Activated CD8-positive, alpha-beta memory T cell treated with anti-CD3 and anti-CD28 coated beads for 1 hour (primary cell): ENCODE measurements at places on chromosomes 3 and 15.

DNA sequence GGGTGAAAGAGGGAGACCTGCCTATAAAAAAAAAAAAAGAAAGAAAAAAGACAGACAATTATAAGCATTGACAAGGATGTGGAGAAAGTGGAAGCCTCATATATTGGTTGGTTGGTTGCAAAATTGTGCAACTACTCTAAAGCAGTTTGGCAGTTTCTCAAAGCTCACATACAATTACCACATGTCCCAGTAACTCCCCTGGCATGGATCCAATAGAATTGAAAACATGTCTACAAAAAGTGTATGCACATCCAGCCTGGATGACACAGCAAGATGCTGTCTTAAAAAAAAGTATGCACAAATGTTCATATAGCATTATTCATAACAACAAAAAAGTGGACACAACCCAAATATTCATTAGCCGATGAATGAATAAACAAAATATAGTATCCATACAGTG lies 19.5 kb downstream of the SETMAR start:
- DNase-seq: no peak

DNA sequence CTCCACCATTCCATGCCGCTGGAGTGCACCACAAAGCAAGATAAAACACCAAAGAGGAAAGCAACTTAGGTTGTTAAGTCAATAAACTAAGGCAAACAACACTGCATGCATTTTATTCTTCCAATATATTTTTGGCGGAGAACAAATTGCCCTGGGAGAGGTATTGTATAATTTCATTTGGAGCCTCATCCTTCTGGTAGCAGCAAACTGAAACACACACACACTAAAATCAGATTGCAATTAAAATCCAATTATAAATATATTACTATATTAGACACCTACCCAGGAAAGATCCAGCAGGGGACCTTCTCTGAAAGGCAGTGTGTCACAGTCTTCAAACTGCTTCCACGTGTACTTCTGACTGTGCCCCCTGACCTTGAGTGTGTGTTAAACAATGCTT lies 102.3 kb downstream of the RORA start:
- no peak for DNase-seq

DNA sequence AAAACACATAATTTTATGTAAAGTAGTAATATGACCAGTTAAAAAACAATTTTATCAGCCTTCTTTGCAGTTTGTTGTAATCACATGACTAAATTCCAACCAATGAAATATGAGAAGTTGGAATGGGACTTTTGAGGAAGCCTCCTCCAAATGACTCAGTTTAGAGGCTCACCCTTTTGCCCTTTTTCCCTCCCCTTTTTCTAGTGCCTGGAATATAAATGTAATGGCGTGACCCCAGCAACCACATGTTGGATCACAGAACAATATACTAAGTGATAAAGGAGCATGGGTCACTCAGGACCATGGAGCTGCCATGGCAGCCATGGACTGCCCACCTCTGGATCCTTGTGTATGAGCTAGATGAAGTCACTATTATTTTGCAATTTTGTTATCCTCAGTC lies 48.8 kb upstream of the HEG1 start:
- no peak for DNase-seq

DNA sequence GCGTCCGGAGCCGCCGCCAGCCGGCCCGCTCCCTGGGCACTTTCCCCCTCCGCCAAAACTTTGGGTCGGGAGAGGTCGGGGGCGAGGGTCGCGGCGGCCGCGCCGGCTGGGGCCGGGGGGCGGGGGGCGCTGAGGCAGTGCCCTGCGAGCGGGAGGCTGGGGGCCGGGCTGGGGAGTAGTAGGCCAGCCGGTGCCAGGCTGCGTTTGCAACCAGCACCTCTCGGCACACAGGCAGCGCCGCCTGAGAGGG lies 452 bp downstream of the BBX start:
- no peak for DNase-seq

- DNase-seq: no peak
Measured at GRCh38 chr3:126441256-126441880, 34.3 kb downstream of the ZXDC start.

- DNase-seq: no peak
Measured at GRCh38 chr15:73709686-73710085, 25.5 kb downstream of the CD276 start.

DNA sequence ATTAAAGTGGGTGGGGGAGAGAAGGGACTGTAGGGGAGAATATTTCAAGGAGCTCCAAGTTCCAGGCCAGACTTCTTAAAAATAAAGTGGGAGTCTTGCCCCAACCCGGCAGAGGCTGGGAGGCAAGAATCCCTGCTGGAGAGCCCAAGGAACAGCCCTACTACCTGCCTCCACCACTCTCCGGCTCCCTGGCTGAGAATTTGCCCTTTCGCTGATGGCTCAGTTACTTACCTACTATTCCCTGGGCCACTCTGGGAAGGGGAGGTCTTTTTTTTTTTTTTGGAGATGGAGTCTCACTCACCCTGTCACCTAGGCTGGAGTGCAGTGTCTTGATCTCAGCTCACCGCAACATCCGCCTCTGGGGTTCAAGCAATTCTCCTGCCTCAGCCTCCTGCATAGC lies 15.5 kb downstream of the MYL3 start:
- no peak for DNase-seq

DNA sequence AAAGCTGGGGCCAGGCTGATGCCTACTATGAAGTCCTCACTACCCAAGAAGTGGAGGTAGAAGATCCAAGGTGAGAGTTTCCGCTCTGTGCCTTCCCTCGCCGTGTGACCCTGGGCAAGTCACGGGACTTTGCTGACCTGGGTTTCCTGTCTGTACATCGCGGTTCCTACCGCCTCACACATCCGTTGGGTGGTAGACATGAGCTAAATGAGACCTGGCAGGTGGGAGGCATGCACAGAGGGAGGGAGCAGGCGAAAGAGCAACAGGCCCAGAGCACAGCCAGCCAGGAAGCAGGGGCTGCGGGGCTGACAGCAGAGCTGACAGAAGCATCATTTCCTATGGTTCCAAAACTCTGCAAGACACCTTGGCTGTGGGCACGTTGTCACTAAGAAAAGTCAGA lies 157.3 kb upstream of the BHLHE40 start:
- peak; percentile 73 for DNase-seq

GRCh38 chr3:161016417-161017313 lies 88.5 kb downstream of the B3GALNT1 start:
- DNase-seq: no peak

GRCh38 chr3:77254967-77255831 lies 215.3 kb downstream of the ROBO2 start:
- DNase-seq: no peak

- DNase-seq: no peak
Measured at GRCh38 chr15:34223904-34224596, 766 bp upstream of the EMC4 start.

DNA sequence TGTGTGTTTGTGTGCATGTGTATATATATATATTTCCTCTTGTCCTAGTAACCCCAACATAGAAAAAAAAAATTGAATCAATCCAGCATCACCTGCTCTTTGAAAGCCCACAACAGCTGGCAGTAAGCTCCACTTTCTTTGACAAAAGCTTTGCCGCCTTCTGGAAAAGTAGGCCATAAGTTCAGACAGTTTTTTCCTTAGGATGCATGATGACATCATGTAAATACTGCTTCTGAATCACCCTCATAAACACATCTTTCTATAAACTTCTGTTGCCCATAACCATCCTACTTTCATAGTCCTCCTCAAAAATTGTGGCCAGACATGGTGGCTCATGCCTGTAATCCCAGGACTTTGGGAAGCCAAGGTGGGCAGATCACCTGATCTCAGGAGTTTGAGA lies 67.4 kb downstream of the CSNK1G1 start:
- DNase-seq: no peak

- no peak for DNase-seq
Measured at GRCh38 chr3:24043168-24043567, 98.1 kb downstream of the NR1D2 start.

DNA sequence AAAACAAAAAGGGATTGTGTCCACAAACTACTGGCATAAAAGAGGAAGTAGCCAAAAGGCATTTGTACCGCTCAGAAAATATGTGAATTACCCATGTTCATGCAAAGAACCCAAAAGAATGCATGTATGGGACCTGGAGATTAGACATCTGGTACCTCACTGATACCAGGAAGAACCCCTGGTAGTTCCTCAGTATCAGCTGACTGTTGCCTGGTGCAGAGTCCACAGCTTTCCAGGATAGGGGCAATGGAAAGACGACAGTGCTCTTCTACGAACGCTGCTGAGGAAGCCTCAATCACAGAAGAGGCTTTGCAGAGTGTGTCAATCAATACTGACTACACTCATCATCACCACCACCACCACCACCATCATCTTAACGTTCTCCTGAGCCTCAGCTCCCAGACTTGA lies 63.3 kb downstream of the ATP8B4 start:
- no peak for DNase-seq

DNA sequence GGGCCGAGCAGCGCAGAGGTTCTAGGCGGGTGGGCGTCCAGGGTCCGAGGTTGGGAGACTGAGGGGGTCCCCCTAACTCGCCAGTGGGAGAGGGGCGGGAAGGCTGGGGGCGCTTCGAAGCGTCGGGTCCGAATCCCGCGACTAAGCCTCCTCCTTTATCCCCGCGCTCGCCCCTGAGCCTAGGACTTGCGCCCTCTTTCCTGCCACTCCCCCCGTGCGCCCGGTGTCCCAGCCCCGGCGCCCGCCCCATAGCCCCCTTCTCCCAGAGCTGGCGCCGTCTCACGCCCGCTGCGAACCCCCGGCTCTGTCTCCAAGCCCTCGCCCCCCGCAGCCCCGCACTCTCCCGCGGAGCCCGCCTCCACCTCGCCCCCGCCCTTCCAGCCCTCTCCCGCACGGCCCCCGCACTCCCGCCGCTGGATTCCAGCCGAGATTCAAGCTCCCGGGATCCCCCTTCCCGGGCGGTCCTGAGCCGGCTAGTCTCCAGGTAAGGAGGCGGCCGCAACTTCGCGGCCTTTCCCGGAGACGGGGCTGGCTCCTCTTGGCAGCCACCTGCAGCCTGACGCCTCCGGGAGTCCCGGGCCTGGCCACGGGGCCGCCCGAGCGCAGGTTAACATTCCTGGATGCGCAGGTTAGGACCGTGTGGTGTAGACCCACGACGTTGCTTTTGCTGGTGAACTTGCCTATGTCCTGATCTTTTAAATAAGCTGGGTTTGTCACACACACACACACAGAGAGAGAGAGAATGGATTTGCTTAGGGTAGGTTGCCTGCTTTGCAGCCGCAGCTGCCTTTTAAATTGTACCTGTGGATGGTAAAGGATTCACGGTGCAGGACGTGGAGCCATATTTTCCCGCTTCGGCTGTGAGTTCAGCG lies 563 bp downstream of the PXYLP1 start:
- peak; percentile 8 for DNase-seq

DNA sequence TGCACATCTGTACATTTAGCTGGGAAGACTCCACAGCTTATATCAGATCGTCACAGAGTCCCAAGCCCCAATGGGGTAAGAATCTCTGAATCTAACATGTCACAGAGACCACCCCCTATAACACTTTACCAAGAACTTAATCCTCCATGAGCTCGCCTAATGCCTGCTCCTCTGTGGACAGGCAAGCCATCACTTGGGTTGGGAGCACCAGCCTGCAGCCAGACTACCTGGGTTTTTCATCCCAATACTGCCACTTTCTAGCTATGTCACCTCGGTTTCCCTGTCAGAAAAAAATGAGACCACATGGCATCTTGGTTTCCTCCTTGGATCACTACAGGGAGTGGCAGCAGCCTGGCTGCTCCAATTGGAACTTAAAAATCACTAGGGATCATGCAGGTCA lies 277.9 kb upstream of the TLE3 start:
- no peak for DNase-seq

DNA sequence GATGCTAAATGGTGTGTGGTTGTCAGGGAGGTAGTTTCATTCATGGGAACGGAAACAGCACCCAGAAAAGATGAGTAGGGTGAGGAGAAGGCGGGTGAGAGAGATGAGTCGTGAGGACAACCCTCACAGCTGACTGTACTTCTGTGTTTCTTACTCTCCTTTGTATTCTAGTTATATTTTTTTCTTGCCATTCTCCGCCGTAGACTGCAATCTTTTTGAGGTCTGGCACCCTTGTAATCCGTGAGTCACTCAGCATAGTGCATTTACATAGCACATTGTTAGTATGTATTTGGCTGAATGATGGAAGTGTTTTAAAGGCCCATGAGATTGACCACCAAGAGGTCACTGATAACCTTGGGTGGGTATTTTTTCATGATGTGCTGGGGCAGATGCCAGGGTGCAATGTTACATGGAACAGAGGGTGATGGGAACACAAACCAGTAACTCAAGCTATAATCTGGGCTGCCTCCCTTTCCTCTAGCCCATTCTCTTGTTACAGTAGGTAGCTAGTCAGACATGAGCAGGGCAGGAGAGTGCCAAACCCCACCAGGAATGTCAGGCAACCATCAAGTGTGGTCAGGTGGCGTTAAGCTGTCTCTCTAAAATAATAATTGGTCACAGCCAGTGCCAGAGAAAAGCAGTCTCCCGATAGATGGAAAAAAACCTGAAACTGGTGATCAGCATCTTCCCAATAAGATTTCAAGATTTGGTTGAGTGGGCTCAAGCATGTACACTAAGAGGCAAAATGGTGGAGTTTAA lies 18.8 kb upstream of the DGKG start:
- DNase-seq: no peak

DNA sequence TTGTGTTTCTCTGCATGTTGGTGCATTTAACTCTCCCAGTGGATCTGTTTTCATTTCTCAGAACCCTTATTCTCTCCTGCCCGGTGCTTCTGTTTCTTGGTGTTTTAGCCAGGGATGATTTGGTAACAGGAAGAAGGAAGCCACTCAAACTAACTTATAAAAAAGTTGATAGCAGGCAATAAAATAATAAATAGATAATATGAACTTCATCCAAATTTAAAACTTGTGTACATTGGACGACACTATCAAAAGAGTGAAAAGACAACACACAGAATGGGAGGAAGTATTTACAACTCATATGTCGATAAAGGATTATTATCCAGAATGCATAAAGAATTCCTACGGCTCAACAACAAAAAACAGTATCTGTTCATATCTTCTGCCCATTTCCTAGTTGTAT lies 37.3 kb upstream of the CHRNA7 start:
- DNase-seq: no peak

DNA sequence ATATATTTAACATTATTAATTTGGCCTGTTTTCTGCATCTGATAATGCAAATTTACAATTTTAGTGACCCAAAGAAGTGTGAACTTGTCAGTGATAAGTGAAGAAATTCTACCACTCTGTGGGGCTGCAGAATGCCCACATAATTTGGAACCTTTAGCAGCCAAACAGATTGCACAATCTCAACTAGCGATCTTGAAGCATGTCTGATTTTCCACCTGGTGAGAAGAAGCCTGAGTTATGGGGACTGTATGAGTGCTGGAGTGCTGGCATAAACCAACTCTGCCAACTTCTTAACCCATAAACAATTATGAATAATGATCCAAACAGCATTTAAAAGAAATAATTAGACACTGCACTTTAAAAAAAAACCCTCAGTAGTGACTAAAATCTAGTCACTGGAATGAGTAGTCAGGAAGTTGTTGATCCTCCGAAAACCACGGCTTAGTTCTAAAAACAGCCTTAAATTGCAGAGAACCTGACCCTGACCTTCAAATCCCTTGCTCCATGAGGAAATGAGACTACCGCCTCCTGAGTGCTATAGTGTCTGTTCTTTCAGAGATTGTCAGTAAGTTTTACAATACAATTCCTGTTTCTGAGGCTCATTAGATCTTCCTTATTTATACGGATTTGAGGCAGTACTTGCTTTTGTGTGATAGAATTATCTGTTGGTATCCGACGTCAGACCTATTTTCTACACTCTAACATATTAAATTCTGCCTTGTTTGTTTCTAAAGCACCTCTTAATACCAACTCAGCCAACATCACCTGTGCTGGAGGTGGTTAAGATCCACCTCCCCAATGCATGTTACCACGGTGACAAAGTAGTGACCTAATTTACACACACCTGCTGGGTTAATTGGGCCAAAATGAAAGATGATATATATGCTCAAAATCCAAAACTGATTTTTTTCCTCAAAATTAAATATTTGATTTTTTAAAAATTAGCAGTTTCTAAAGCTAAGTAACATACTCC lies 267.7 kb downstream of the ZBTB20 start:
- no peak for DNase-seq
